Vein endothelial cell (primary cell): ENCODE measurements at places on chromosomes 7 and 10. TPM values are rescaled to one million over a fixed set of nuclear protein-coding genes. Genes with fewer than 3 reads are reported as not detected.

DLX5 gene
- total RNA-seq: not detected in 2 replicates

SLC26A3 gene
- total RNA-seq: not detected in 2 replicates

PPP1R3A gene
- not detected in 2 replicates for total RNA-seq

STMP1 gene
- 10.8 and 11.1 TPM in 2 replicates for total RNA-seq

NPY4R2 gene
- not detected in 2 replicates for total RNA-seq

PPP1R3C gene
- total RNA-seq: 0.65 and 0.86 TPM in 2 replicates

KCNK18 gene
- not detected in 2 replicates for total RNA-seq

TACR2 gene
- 0.10 and 0.65 TPM in 2 replicates for total RNA-seq

PTPRE gene
- 127 and 167 TPM in 2 replicates for total RNA-seq

KMT2C gene
- total RNA-seq: 41.2 and 44.4 TPM in 2 replicates

CFTR gene
- total RNA-seq: not detected in 2 replicates

ZNF394 gene
- total RNA-seq: 29.1 and 34.4 TPM in 2 replicates

FAM25G gene
- not detected in 2 replicates for total RNA-seq

SPDYE1 gene
- total RNA-seq: not detected in 2 replicates

ATRNL1 gene
- total RNA-seq: under 0.01 and 0.10 TPM in 2 replicates

NUP205 gene
- 63.7 and 87.8 TPM in 2 replicates for total RNA-seq

LBX1 gene
- total RNA-seq: not detected in 2 replicates

VPS37D gene
- total RNA-seq: 2.5 and 3.9 TPM in 2 replicates

CDNF gene
- 0.86 and 1.6 TPM in 2 replicates for total RNA-seq

SPDYE8 gene
- not detected in 2 replicates for total RNA-seq

ZNF25 gene
- 5.2 and 7.1 TPM in 2 replicates for total RNA-seq

SPDYE11 gene
- not detected in 2 replicates for total RNA-seq

HYCC1 gene
- total RNA-seq: 26.8 and 53.2 TPM in 2 replicates

ASZ1 gene
- total RNA-seq: not detected in 2 replicates

RET gene
- not detected in 2 replicates for total RNA-seq

TEX36 gene
- total RNA-seq: not detected in 2 replicates

NEUROG3 gene
- total RNA-seq: not detected in 2 replicates

CPA5 gene
- total RNA-seq: not detected in 2 replicates

ACSL5 gene
- 18.3 and 26.7 TPM in 2 replicates for total RNA-seq

GNAI1 gene
- 22.5 and 25.5 TPM in 2 replicates for total RNA-seq

KIF11 gene
- total RNA-seq: 13.7 and 27.8 TPM in 2 replicates

WNT8B gene
- not detected in 2 replicates for total RNA-seq

GJD4 gene
- not detected in 2 replicates for total RNA-seq

CRPPA gene
- 1.3 and 2.6 TPM in 2 replicates for total RNA-seq

SYT15 gene
- 0.10 and 0.65 TPM in 2 replicates for total RNA-seq
